Gastroesophageal sphincter (tissue), 4 donors: ENCODE measurements at places on chromosomes 11 and 22. TPM values are rescaled to one million over a fixed set of nuclear protein-coding genes. Genes with fewer than 3 reads are reported as not detected.

The TMPRSS5 gene
- total RNA-seq = 0.85 TPM

- no peak for ATAC-seq
Measured at GRCh38 chr11:5088556-5088955, 19.2 kb downstream of the OR52E1 start.

DNA sequence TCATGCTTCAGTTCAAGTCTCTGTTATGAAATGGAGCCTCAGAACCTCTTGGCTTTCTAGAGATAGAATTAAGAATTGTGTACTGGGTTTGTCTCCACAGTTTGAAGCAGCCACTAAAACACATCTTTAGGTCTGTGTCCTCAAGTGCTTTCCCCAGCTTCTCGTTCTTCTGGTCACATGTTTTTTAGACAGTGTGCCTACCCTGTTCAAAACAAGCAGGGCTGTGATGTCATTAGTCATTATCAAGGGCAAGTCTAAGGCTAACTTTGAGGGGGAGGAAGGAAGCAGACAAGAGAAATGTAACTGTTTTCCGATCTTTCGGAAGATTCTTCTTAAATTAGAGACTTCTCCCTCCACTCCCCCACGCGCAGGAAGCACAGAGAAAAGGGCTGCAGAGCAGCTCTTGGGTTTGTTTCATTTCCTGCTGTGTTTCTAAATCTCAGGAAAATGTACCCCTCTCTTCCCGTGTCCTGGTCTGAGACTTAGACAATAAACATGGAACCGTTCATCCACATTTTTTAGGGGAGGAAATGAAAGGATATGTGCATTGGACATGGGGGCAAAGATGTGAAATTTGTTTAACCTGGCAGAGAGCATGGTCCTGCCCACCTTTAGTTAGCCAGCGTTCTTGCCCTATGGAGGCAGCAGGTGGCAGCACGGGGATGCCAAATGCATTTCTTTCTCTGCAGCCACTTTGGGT is 3.1 kb downstream of the AKIP1 start:
- ATAC-seq = no peak

The TYR gene
- not detected for total RNA-seq

- no peak for ATAC-seq
Measured at GRCh38 chr11:9462172-9462799, 1.5 kb downstream of the ZNF143 start.
